DMS79 treated with DMSO at 0.1 percent for 48 hours (cell line): ENCODE measurements at places on chromosomes 12 and 14.

DNA sequence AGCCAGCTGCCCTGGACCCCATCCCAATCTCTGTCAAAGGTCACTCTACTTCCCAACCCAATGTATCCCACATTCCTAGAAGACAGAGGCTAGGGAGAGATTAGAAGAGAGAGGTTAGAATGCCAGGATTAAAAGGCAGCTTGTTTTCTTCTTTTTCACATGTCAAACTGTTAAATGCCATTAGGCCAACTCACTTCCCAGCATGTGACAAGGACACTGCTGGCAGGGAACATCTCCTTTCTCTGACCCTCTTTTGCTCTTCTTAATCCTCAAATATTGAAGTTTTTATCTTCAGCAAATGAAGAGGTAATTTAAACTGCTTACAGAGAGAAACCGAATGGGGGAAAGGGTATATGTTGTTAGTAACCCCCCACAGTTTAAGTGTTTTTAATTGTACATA, 89.1 kb downstream of the BBS10 start:
- no peak for DNase-seq

DNA sequence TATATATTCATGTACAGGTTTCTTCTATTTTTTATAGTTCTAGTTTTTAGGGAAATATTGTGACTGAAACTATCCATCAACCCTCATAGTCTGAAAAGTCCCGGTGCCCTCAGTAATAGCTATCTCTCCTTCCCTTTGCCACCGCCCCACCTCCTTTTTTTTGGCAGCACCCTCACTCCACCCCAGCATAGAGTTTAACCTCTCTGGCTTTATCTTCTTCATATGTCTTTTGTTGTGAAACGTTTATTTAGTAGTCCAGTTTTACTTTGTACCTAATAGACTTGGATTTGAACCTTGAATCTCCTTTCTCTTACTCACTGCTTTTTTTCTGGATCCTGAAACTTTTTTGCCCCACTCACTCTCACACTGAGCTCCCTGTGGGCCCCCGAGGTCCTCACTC, 109.5 kb downstream of the BBS10 start:
- DNase-seq, result no peak

DNA sequence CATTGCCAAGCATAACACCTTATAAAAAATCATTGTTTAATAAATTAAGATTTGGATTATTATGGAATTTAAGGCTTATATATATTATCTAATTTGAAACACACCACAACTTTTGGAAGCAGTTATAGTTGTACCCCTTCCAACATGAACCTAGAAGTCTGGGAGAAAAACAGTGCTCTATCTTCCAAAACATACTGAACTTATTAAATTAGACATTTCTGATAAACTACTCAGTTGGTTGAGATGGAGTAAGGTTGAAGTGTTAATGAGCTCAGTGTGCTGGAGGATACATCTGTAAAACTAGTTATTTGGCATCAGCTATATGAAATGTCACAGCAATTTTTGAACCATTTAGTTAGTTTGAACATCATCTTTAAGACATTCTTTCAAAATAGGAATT, 227.4 kb downstream of the ALX1 start:
- DNase-seq, result no peak

GRCh38 chr14:50859296-50859624, 12.6 kb upstream of the ABHD12B start:
- DNase-seq, result no peak

DNA sequence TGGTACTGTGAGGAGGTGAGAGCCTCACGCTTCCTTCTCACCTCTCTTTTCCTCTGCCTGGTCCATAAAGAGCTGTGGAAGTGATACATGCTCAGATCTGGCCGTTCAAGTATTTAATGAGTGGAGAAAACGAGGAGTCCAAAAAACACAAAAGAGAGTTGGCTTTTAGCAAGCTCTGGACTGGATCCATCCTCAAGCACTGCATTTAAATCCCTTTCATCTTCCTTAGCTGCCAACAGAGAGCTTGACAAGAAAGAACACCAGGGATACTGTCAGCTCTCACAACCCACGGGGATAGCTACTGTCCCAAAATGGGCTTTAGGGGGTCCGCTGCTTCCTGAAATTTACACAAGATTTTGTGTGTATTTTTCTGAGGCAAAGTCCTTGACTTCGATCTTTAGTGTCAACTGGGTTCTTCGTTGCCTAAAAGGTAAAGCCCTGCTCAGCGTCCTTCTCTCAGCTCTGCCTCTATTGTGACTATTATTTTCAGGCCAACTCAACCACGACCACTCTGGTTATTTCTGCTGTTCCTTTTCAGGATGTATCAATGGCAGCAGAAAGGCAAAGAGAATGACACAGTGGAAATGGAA, 120.9 kb downstream of the TMTC1 start:
- no peak for DNase-seq

DNA sequence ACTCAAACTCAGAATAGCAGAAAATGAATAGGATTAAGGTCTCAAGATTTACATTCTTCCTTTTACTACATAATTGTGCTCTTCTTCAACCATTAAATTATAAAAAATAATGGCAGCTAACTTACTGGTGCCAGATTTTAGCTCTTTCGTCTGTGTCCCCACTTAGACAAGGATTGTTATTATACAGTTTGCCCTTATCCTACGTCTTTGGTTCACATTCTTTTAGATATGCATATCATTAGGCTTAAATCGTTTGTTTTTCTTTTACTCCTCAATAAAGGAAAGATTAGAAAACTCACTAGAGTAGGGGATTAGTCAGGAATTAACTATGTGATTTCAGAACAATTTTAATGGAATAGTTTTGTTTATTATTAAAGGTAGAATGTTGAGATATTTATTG, 129.6 kb upstream of the GARIN2 start:
- DNase-seq, result no peak

GRCh38 chr14:83483063-83483462, 1949.4 kb upstream of the SEL1L start:
- DNase-seq, result no peak
